ENCODE measurements at places on chromosomes 12 and 14. TPM values are rescaled to one million over a fixed set of nuclear protein-coding genes. Genes with fewer than 3 reads are reported as not detected.

SMCO2 gene
- total RNA-seq = 0.23 TPM

TBPL2 gene
- total RNA-seq = not detected

DLGAP5 gene
- total RNA-seq = 11.6 TPM

RIMBP2 gene
- not detected for total RNA-seq

POTEG gene
- not detected for total RNA-seq

PPFIA2 gene
- not detected for total RNA-seq

PLCZ1 gene
- not detected for total RNA-seq

PSEN1 gene
- total RNA-seq = 57.7 TPM

GLIPR1L1 gene
- not detected for total RNA-seq

SDSL gene
- 2.4 TPM for total RNA-seq

MAGOHB gene
- total RNA-seq = 17.6 TPM

PZP gene
- 2.4 TPM for total RNA-seq

PLEKHD1 gene
- under 0.01 TPM for total RNA-seq

SIVA1 gene
- total RNA-seq = 115 TPM

ANKS1B gene
- total RNA-seq = not detected

MEG3 gene
- 2.2 TPM for total RNA-seq

PITPNM2 gene
- total RNA-seq = 12.1 TPM

SNRNP35 gene
- total RNA-seq = 11.3 TPM

DHH gene
- total RNA-seq = 1.2 TPM

KRT79 gene
- not detected for total RNA-seq

RNASE11 gene
- not detected for total RNA-seq

BHLHE41 gene
- total RNA-seq = 0.85 TPM

Data from dermis blood vessel endothelial cell (primary cell).